NCI-H446 treated with DMSO at 0.1 percent for 48 hours (cell line): ENCODE measurements at places on chromosomes 7 and 10.

DNA sequence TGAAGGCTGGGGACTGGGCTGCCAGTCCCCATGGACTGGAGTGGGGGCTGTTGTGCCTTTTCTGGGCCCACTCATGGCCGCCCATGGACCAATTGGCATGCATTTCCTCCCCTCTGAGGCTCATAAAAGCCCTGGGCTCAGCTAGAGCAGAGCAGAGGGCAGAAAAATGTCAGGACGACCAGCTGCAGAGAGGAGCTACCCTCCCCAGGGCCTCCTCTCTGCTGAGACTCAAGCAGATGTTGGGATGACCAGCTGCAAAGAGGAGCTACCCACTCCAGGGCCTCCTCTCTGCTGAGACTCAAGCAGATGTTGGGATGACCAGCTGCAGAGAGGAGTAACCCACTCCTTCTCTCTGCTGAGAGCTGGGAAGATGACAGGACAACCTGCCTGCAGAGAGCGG lies 20.3 kb upstream of the NUB1 start:
- DNase-seq, result no peak

- DNase-seq, result no peak
Observed at GRCh38 chr7:101537935-101538595, 91.0 kb downstream of the MYL10 start.

GRCh38 chr10:9302140-9302746 lies 1247.8 kb downstream of the GATA3 start:
- no peak for DNase-seq

DNA sequence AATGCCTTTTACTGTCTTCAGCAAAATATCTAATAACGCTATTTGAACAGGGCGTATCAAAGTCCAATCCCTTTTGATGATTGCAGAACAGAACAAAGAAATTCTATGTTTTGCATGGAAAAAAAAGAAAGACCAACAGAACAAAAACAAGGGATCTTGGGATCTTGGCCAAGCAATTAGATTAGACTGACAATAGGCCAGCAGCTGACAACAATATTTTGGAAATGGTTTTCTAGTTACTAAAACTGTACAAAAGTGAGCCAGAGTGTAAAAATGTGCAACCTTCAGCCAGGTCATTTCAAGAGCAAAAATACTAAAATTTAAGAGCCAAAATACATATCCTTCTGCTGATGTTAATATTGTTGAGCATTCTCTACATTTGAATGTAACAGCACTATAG lies 716.5 kb upstream of the KCND2 start:
- no peak for DNase-seq
